ENCODE measurements at places on chromosomes 5 and 9. TPM values are rescaled to one million over a fixed set of nuclear protein-coding genes. Genes with fewer than 3 reads are reported as not detected.

DNA sequence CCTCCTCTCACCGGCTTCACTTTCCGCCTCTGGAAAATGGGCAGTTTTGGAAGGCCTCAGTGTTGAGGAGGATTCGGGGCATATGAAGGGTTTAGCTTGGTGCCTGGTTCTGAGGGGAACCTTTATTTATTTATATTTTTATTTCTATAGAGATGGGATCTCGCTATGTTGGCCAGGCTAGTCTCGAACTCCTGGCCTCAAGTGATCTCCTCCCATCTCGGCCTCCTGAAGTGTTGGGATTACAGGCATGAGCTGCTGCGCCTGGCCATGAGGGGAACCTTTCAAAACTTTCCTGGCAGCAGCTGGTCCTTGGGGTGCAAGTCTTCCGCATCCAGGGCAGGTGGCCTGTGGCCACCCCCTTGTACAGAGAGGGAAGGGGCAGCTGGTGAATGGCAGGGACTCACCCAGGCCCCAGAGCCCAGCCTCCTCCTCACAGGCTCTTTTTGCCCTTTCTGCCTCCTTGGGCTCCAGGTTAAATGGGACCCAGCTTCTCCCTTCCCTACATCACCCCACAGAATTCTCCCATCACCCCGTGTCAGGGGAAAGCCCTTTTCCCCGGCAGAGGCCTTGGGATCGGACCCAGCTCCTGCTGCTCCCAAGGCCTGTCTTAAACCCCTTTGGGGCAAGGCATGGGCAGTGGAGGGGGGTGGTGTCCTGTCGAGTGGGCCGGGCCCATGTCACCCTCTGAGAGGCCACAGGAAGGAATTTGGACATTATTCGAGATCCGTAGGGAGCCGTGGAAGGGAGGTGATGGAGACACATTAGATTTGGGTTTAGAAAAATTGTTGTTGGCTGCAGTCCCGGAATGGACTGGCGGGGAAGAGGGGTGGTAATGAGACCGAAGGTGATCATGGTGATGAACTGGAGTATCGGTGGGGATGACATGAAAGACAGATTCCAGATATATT, 5.9 kb downstream of the NCS1 start:
- DNase-seq = no peak

DNA sequence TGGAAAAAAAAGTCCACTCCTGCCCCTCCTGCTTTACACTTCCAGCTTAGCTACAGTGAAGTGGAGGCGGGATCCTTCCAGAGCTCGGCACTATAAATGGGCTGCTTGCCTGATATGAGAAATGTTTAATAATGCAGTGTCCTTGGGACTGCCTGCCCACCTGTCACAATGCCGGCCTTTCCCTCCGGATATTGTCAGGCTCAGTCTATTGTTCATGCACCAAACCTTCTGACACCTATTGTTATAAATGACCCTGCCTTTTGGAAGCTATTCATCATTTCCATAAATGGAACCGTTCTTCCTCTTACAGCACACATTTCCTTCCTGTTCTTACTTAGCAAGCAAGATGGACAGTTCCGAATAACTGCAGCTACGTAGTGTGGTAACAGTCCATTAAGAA, 146.3 kb downstream of the DMAC1 start:
- no peak for DNase-seq

DNA sequence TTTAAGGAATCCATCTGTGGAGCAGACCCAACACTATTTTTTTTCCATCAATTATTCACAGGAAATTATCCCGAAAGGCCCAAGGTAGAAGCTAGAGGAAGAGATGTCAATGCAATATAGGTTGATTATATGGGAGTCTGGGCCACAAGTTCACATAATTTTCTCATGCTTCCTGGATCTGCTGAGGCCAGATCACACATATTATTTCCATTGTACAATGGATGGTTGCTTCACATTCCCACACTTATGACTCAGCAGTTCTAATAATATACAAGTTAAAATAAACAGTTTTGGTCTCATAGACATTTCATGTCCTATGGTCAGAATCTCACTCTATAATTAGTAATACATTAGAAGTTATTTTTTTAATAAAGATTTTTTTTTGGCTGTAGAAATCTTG, 66.0 kb upstream of the PTPRD start:
- no peak for DNase-seq

DNA sequence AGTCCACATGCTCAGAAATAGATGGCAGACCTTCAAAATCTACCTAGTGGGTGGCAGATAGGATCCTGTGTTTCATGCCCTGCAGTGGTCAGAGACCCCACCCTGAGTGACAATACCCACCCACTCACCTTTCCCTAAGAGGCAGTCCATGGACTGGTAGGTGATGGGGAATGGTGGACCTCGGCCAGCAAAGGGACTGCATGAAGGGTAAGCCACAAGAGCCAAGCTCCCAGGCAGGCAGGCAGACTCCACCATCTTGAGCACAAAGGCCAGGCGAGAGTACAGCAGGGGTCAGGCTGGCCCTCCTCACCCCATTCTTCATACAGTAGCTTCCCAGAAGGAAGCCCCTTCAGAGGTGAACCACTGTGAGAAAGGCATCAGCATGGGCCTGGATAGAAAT, 78.4 kb downstream of the SYK start:
- no peak for DNase-seq

GRCh38 chr5:72949481-72949880, 6.4 kb upstream of the FCHO2 start:
- no peak for DNase-seq

- no peak for DNase-seq
Observed at GRCh38 chr5:15421921-15422412, 78.0 kb upstream of the FBXL7 start.

- no peak for DNase-seq
Observed at GRCh38 chr5:74414228-74414627, 226.3 kb downstream of the ENC1 start.

GRCh38 chr9:136960212-136960937, 8.3 kb downstream of the LCN12 start:
- no peak for DNase-seq

DNA sequence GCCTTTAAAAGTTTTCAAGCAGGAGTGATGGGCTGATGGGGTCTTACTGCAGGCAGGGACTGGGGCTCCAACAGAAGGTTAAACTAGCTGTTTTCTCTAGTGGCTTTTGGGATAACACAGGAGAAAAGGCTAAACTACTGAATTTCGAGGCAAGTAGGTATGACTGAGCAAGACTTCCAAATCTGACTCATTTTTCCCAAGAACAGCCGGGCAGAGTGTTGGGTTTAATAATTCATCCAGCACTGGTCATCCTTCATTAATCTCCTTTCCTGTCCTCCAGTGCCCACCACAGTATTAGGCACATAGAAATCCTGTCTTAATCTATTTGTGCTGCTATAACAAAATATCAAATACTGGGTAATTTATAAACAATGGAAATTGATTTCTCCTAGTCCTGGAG, 20.5 kb downstream of the MSX2 start:
- no peak for DNase-seq

DNA sequence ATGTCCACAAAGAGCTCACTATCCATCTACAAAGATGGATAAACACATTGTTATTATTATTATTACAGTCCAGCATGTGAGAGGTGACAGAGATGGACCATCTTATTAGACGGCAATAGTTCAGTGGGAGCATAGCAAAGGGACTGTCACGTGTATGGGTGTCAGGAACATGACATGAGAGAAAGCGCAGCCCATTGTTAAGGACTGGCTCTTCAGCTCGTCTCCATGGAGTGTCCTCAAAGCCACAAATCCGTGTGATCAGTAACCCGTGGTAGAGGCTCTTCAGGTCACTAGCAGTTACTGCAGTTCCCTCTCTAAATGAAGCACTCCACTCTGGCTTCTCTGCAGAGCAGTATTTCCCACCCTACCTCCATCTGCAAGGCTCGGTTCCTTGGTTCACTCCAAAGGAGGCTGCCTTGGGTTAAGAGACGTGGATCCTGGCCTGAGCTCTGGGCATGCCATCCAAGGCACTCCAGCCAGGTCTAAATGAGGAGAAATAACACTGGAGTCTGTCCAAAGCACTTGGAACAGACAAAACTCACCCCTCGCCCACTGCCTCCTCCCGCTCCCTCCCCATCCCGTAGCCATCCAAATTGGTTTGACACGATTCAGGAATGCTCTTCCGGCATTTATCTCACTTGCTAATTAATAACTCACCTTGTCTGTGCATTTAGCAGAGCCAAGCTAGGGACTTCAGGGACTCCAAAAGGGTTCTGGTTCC, 122.3 kb upstream of the WWC1 start:
- no peak for DNase-seq

DNA sequence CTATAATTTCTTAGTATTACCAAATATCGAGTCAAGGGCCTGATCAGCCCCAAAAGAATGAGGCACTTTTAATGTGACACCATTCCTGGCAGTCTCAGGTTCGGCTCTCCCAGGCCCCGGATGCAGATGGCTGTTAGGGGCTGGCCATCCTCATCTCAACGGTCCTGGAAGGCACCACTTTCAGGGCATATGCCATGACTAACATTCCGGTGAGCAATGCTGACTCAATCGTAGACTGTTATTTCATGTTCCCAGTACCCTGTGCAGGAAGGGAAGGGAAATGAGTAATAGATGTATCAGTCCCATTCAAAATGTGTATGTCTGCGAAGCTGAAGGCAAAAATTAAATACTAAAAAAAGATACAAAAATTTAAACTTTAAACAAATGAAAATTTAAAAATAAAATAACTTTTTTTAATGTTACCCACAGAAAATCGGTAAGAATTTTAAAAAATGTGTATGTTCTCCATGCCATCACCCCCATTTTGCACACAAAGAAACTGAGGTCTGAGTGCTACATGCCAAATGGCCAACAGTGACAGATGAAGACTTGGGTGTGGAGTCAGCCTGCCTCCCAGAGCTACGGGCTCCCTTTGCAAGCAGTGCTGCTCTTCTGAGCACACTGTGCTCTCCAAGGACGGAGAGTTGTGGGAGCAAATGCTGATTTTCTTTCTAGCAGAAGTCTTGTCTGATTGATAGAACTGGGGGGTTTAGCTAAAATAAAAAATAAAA, 79.0 kb downstream of the GLDC start:
- DNase-seq = no peak

GRCh38 chr5:147061431-147061830, 173.4 kb upstream of the STK32A start:
- DNase-seq = no peak

DNA sequence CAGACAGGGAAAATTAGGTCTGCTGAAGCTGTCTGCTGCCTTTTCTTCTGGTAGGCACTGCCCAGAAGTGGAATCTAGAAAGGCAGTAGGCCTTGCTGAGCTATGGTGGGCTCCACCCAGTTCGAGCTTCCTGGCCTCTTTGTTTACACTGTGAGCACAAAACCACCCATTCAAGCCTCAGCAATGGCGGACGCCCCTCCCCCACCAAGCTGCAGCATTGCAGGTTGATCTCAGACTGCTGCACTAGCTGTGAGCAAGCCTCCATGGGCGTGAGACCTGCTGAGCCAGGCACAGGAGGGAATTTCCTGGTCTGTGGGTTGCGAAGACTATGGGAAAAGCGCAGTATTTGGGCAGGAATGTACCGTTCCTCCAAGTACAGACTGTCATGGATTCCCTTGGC, 18.5 kb downstream of the AGTPBP1 start:
- no peak for DNase-seq

DNA sequence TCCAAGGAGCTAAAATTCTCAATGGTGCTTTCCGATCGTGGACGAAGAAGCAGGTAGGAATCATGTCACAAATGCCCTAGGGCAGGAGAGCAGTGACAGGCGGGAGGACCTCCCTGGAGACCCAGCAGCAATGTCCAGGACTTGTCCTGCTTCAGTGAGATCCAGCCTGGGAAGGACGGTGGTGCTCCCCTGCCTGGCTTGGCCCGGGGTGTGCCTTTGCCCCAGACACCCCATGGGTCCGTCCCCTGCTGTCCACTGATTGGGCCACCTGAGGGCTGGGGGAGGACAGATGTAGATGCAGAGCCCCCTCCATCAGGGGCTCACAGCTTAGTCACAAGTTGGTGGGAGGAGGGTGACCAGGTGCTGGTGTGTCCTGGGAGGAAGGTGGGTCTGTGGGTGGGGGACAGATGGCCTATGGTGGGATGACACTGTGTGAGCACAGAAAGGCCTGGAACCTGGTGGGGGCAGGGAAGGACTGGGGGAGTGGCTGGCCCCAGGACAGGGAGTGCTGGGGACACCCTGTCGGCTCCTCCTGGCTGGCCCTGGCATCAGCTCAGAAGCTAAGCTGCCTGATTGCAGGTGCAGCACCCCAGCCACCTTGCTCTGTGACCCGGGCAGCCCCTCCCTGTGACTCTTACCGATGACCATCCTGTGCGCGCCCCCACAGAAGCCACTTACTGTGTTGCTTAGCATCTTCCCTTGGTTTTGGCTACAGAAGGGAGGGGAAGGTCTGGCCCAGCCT, 82.0 kb downstream of the PHF2 start:
- DNase-seq = peak; percentile 16

DNA sequence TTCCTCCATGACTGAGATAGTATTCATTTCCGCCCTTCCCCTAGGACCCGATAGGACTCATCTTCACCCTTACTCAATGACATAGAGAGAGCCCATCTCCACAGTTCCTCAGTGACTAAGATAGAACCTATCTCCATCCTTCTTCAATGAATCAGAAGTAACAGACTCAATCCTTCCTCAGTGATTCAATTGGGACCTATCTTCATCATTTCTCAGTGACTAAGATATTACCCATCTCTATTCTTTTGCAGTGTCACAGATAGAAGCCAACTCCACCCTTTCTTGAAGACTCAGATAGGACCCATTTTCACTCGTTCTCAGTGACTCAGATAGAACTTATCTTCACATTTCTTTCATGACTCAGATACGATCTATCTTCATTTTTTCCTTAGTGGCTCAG, 164.6 kb downstream of the FBXO4 start:
- DNase-seq = no peak

DNA sequence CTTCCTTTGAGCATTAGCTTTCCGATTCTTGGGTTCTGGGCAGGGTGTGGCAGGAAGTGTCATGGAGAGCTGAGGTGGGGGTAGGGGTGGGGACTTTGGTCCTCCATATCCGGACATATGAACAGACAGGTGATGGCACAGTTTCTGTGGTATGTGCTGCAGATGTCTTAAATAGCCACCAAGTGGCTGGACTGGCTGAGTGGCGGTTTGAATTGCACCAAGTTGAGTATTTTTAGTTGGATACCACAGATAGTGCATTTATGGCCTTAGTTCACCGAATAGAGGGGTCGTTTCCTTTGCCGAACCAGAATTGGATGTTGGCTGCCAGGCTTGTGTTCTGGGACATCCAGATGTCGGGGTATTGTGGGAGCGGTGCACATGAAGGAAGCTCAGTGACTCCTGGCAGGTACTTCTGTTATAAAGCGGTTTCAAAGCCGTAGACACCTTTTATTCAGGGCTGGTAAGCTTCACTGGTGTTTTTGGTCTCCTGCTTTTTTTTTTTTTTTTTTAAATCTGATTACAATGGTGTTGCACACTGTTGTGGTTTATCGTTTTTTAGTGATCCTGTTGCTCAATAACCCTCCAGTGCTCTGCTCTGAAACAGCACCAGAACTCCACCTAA, 15.1 kb upstream of the TNFAIP8 start:
- DNase-seq = no peak

GRCh38 chr5:944992-945685, 52.5 kb downstream of the TRIP13 start:
- DNase-seq = no peak

GRCh38 chr5:86862093-86862492, 244.4 kb downstream of the COX7C start:
- no peak for DNase-seq

- no peak for DNase-seq
Observed at GRCh38 chr5:57316798-57317327, 143.0 kb downstream of the GPBP1 start.

The INSYN2B gene
- 0.12 TPM for polyA plus RNA-seq

The SLC25A2 gene
- not detected for polyA plus RNA-seq

The DMXL1 gene
- polyA plus RNA-seq = 19.2 TPM

The TAF11L10 gene
- polyA plus RNA-seq = not detected

The GPR151 gene
- not detected for polyA plus RNA-seq

The ALDH1A1 gene
- polyA plus RNA-seq = 271 TPM

The STPG3 gene
- not detected for polyA plus RNA-seq

The CCDC187 gene
- polyA plus RNA-seq = 0.02 TPM

The PAPPA gene
- polyA plus RNA-seq = 2.9 TPM
